ENCODE measurements at places on chromosomes 3 and 15.

DNA sequence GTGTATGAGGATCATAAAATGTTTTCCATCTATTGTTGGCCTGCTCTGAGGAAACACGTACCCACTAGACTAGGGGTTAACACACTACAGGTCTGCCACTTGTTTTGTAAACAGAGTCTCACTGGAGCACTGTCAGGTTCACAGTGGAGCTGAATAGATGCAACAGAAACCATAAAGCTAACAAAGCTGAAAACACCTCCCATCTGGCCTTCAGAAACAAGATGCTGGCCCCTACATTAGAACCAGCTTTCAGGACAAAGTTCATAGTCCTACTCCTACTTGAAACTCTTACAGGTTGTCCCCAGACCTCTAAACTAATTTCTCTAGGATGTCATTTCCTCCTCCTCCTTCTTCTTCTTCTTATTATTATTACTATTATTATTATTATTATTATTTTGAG, 42.3 kb downstream of the SNX4 start:
- no peak for DNase-seq

GRCh38 chr15:81894061-81894460, 151.8 kb downstream of the MEX3B start:
- no peak for DNase-seq

DNA sequence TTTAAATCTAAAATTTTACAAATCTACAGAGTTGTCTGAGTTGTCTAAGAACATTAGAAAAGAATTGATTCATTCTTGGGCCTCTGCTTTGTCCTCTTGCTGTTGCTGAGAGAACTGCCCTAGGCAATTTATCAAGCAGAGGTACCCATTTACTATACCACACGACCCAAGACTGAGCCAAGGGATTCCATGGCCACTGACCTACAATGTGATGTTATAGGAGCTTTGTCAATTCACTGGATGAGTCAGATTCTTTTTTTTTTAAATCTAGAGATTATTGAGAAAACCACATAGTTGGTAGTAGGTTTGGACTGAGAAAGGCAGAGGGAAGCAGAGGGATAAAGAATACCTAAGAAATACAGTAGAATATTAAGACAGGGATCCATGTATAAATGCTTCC, 55.3 kb downstream of the TRAT1 start:
- no peak for DNase-seq

DNA sequence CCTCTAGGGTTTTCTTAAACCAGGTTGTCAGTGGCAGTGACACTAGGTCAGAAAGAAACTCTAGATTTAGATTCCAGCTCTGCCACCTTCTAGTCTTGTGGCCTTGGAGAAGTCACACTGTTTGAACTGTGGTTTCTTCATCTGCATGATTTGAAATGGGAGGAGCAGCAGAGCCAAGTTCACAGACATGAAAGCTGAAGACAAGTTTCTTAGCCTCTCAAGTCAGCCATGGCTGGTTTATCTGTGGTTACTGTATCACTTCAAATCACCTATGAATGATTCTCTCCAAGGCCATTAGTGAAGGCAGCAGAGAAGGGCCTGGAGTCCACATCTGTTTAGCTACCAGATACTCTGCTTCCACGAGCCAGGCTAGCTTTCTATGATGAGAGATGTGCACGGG, 15.6 kb downstream of the CLEC3B start:
- DNase-seq: no peak

DNA sequence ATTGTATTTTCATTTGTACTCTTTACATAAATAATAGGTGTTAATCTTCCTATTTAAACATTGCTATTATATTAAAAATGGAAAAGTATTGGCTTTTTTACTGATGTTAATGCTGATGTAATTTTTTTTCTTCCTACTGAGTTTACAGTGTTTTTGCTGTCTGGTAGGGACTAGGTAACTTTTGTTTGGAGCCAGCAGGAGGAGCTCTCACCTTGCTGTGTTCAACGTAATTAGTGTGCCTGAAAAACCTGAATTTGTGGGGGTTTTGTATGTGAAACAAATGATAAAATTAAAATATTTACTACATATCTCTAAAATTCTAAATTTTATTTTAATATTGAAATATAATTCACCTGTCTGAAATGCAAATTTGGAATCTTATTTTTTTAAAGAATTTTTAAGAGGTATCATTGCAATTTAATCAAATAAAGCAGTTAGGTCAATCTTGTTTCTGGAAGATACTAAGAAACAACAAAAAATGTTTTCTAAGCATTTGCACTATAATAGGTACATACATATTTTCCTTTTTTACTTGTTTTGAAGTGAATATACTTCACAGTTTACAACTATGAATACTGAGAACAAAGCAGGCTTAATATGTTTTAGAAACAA, 48.8 kb downstream of the EPHA6 start:
- DNase-seq: no peak

GRCh38 chr3:76362643-76363042, 577.3 kb upstream of the ZNF717 start:
- DNase-seq: no peak

DNA sequence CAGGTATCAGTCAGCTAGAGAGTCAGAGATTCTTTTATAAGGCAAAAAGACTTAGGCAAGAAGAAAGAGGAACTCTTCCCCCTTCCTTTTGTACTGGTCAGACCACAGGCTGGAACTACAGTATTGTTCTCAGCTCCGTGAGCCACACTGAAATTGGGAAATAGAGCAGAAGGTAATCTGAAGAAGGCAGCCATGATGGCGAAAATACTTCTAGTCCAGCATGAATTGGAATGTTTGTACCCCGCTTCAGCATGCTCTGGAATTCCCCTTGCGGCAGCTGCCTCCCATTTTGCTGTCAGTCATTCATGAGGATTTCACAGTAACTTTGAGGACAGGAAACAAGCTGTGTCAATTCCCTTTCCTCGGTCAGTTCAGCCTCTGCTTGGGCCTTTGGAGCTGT, 96.2 kb downstream of the CORO2B start:
- no peak for DNase-seq

GRCh38 chr15:27723821-27724220, 375.3 kb downstream of the OCA2 start:
- no peak for DNase-seq

All from CD4-positive, alpha-beta T cell treated with Interleukin-2 at 100 ng/mL for 4 hours (primary cell).